ENCODE measurements at places on chromosomes 13 and 19. TPM values are rescaled to one million over a fixed set of nuclear protein-coding genes. Genes with fewer than 3 reads are reported as not detected.

The ICAM4 gene
- total RNA-seq, result not detected

The MIR17HG gene
- 2.4 TPM for total RNA-seq

The PDCD2L gene
- total RNA-seq, result 11.1 TPM

DNA sequence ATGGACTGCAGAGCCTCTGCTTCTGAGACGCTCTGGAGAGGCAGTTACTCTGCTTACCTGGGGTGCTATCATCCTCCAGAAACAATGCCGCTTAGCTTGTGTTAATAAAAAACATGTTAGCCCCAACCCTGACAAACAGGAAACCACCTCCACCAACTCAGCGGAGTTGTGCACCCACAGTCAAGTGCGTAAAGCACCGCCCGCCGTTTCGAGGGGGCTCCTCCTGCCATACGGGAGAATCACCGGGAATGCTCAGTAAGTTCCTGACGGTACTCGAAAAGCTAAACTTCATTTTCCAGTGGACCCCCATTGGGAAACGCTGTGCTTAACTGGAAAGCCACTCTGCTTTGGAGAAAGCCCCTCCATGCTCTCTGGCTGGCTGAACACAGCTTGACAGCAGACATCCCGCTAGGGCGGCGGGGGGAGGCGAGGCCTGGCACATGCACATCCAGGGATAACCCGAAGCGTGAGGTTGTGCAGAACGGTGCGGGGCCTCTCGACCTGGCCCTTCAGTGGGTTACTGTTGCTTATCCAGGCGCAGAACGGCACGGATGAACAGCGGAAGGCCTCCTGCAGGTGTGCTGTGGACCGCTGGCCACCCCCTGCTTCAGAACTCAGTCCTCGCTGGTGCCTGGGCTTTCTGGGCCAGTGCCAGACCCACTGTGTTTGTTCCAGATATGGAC is 17.1 kb downstream of the GAS6 start:
- DNase-seq, result no peak

GRCh38 chr13:91699863-91700262 is 301.4 kb downstream of the GPC5 start:
- no peak for DNase-seq

DNA sequence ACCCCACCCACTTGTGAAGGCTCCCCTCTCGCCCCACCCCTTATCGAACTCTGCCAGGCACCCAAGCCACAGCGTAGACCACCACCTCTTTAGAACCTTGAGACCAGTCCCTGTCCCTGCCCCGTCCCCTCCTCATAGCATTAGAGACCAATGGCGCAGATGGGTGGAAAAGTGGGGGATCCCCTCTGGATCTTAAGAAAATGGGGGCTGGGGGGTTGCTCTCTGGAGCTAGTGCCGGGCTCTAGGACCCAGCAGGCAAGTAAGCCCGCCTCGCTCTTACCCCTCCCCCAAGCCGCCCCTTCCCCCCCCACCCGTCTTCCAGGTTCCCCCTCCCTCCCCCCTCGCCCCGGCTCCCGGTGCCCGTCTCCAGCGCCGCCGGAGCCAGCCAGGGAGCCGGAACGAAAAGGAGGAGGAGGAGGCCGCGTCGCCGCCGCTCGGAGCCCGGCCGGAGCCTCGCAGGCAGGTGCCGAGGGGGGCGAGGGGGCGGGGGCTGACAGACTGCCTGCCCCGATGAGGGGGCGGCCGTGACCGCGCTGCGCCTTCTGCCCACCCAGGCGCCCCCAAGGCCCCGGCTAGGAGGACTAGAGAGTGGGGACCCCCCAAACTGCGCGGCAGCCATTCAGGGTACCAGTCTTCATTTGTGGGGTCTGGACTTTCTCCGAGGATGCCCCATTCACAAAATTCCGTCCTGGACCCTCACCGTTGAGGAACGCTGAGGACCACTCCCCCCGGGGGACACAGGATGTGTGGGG is at the start of gene SPRED3:
TSS of gene SPRED3 (plus strand) at position 349 of the 752 bp plus-strand sequence. CDS start 1,606 bp downstream, outside the sequence.
- DNase-seq, result no peak

GRCh38 chr19:33005440-33005839 is 33.4 kb downstream of the FAAP24 start:
- DNase-seq, result no peak

- DNase-seq, result no peak
Measured at GRCh38 chr19:19670070-19670551, 1.5 kb downstream of the ZNF101 start.

DNA sequence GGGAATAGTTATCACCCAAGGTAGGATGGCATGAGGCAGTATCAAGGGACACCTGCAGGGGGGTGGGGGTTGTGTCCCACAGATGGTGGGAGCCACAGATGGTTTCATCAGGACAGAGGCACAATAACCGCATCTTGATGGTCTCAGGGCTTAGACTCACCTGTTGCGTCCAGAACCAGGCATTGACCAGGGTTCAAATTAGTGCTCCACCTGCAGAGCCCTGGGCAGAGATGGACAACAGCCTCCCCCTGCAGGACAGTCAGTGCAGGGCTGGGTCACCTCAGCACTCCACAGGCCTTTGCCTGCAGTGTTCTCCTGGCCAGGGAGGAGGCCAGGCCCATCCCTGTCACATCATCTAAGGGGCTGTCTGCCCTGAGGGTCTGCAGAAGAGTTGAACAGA is 14.5 kb upstream of the CEACAM1 start:
- no peak for DNase-seq

- no peak for DNase-seq
Measured at GRCh38 chr19:19428746-19429145, 23.3 kb downstream of the GATAD2A start.

Measured in osteocyte (in vitro differentiated cells).